ENCODE measurements at places on chromosomes 12 and 14.

DNA sequence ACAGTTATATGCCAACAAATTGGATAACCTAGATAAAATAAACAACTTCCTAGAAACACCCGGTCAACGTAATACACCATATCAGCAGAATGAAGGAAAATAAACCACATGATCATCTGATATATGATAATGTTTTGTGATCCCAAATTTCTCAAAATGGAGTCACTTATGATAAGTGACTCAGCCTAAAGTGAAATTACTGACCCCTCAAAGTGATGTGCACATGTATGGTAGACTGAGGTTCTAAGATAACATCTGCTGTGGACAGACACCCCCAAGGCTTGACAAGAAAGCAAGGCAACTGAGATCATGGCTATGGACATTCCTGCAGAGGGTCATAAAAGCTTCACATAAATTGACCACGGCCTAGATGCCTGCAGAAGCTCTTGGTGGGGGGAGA lies 105.1 kb upstream of the DCN start:
- DNase-seq = no peak

DNA sequence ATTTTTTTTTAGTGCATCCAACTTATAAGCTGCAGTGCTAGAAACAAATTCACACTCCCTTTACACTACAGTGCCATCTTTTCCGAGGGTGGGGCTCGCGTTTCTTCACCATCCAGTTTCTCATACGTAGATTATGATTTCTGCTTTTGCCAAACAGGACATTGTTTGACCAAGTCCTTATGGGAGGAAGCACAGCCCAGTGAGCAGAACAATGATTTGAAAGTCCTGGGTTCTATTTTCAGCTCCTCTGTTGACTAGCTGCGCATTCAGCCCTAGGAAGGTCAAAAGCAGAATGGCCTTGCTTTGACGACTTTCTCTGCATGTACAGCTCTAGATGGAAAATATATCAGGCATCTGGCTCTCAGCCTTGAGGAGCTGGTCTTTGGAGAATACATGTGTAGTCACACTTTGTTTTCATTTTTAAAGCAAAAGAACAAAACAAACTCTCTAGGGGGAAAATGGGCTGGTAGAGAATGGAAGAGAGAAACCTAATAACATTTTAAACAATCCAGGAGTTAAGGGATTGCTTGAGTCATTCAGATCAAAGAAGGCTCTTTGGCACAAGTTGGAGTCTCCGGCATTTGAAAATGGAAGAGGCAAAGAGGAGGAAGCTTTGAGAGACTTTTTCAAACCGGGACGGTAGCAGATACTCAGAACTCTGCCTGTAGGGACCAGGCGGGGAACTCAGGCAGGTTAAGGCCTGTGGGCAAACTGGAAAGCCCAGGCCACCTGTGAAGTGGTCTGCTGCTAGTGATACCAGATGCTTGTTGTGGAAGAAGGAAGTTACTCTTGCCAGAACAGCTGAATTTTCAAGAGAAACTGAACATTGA lies 257.3 kb upstream of the PLEKHG7 start:
- DNase-seq = no peak

DNA sequence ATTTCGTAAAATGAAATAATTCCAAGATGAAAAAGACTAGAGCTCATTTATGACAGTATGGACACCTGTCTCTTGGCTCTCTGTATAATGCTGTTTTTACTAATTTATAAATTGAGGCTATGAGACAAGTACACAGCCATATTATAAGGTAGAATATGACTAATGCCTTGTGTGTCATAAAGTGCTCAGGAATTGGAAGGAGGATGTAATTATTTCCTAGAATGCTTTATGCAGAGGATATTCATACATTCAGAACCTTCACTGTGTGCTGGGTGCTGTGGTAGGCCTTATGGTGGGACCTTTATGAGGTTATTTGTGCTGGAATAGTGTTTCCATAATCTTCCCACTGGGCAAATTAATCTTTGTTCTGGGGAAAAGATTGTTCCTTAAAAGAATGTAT lies 13.3 kb downstream of the PCNX1 start:
- DNase-seq = no peak

DNA sequence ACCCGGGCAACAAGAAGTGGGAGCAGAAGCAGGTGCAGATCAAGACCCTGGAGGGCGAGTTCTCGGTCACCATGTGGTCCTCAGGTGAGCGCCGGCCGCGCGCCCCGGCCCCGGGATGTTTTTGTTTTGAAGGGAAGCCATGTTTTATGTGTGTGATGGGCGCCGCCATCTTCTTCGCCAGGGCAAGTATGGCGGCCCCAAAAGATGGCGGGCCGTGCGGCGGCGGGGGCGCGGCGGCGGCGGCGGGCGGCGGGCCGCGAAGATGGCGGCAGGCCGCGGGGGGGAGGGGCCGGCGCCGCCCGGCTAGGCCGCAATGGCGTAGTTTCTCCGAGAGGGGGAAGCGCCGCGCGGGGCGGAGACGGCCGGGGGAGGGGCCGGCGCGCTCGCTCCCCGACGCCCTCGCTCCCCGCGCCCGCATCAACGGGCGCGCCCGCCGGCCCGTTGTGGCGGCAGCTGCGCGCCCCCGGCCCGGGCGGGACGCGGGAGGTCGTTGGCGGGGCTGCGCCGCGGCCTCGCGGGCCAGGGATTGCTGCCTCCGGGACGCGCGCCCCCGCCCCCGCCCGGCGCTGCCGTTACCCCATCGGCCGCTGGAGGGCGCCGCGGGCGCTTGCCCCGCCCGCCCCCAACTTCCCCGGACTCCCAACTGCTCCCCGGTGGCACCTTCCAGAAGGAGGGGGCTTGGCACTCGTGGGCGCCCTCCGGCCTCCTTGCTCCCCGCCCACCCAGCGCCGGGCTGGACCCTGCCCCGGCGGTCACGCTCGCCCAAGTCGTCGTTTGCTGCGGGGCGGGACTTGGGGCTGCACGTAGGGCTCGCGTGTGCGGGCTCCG lies 1.1 kb downstream of the YY1 start:
- peak; percentile 81 for DNase-seq

DNA sequence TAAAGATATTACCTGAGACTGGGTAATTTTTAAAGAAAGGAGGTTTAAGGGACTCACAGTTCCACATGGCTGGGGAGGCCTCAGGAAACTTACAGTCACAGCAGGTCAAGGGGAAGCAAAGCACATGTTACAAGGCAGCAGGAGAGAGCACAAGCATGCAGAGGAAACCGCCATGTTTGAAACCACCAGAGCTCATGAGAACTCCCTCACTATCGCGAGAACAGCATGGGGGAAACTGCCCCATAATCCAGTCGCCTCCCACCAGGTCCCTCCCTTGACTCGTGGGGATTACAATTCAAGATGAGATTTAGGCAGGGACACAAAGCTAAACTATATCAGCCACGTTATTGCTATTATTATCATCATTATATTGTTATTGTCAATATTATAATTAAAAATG lies 138.7 kb downstream of the RIMBP2 start:
- no peak for DNase-seq

GRCh38 chr14:85578357-85578756 lies 48.4 kb downstream of the FLRT2 start:
- no peak for DNase-seq

DNA sequence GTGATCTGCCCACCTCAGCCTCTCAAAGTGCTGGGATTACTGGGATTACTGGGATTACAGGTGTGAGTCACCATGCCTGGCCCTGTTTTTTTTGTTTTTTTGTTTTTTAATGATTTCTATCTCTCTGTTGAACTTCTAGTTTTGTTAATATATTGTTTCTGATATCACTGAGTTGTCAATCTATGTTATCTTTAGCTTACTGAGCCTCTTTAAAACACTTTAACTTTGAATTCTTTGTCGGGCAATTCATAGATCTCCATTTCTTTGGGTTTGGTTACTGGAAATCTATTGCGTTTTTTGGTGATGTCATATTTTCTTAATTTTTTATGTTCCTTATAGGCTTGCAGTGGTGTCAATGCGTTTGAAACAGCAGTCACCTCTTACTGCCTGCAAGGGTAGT lies 9.2 kb upstream of the KLRG1 start:
- DNase-seq = no peak

DNA sequence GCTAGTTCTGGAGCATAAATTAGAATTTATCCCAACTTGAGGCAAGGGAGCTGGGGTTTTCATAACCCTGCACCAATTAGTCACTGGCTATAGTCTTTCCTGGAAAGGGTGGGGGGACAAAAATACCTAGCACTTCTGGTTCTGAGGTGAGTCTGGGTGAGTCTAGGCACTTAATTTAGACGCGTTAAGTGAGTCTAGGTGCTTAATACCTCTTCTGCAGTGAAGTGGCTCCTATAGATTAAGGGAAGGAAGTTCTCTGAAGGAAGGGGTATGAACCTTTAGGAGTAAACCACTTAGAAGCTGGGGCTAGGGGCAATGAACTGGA lies 251.7 kb downstream of the EFCAB11 start:
- DNase-seq = no peak

Measured in SW 1271 (cell line).